ENCODE measurements at places on chromosomes 1 and 21.

GRCh38 chr1:171485375-171486047 is at the start of gene PRRC2C:
Gene PRRC2C (plus strand): TSS chr1:171485530. CDS start chr1:171512089, 26,559 bp downstream.
- peak; percentile 88 for DNase-seq

DNA sequence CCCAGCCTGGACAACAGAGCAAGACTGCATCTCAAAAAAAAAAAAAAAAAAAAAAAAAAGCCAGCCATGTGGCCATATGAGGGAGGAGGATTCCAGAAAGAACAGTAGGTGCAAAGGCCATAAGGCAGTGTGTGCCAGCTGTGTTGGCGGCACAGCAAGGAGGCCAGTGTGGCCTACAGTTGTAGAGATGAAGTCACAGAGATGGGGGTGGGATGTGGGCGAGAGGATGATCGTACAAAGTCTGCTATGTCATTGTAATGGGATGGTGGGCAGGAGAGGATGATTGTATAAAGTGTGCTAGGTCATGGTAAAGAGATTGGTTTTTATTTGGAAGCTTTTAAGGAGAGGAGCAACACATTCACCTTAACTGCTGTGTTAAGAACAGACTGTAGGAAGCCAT is 9.8 kb upstream of the CR1 start:
- DNase-seq: no peak

- no peak for DNase-seq
Measured at GRCh38 chr1:214824763-214825162, 221.8 kb downstream of the CENPF start.

DNA sequence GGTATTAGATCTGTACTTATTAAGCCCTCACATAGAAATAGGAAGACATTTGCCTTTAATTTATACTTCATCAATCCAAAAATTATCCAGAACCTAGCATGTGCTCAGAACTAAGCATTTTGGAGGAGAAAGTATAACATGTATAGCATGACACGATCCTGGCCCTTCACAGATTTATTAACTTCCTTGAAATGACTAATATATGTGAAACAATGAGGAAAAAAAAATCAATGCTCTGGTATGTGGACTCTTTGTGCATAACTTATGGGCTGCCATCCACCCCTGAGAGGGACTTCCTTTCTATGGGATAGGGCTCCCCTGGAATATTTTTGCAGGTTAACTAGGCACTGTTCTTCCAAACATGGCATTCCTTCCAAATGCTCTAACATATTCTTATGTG is 36.6 kb downstream of the CCDC185 start:
- no peak for DNase-seq

DNA sequence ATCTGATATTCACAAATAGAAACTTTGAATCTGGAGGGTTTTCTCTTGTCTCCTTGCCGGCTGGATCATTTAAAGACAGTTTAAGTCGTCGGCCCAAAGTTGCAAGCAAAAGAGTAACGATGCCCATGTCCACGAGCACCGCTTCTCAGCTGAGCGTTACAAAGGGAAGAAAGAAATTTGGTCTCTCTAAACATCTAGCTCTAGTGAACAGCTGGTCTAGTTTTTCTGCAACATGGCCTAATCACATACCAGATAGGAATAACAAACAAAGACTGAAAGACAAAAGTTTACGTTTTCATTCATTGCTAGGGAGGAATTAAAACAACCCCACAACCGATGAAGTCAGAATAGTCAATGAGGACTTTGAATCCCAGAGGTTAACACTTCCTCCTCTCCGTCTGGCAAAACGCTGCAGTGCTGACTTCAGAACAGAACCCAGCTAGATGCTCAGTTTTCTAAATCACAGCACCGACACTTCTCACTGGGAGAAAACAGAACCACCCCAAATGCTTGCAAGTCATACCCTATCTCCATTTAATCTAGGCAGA is 69.4 kb downstream of the NTPCR start:
- DNase-seq: no peak

- no peak for DNase-seq
Measured at GRCh38 chr1:209106237-209106741, 477.2 kb upstream of the CAMK1G start.

GRCh38 chr1:73839922-73840321 is 358.1 kb downstream of the LRRIQ3 start:
- DNase-seq: no peak

- no peak for DNase-seq
Measured at GRCh38 chr1:29546496-29546895, 310.2 kb downstream of the PTPRU start.

DNA sequence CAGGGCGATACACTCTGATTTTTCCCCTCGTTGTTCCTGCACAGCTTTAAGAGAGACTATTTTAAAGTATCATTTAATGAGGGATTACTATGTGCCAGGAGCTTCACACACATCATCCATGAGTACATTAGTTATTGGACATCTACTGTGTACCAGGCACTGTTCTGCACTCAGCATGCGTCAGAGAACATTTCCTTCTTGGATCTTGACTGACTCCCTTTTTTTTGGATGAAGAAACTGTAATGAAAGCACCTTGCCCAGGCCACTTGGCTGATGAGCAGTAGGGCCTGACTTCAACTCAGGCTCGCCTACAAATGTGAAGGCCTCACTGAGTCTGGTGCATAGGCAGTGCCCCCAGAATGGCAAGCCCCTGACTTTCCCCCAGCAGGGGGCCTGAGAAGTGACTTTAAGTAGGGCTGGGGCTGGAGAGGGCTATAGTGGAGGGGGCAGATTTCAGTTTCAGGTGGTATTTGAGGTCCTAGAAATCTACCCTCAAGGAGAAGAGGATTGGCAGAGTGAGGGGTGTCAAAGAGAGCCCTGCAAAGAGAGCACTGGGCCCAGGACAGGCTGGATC is 50.0 kb downstream of the PTPRU start:
- DNase-seq: no peak

GRCh38 chr1:227846265-227846858 is 30.9 kb downstream of the PRSS38 start:
- DNase-seq: no peak

GRCh38 chr1:206946261-206946660 is at the start of gene PIGR:
Gene PIGR (minus strand): TSS chr1:206946466. CDS start chr1:206940531, 5,935 bp downstream.
- no peak for DNase-seq

GRCh38 chr1:41369531-41369930 is 8.3 kb downstream of the FOXO6 start:
- no peak for DNase-seq

DNA sequence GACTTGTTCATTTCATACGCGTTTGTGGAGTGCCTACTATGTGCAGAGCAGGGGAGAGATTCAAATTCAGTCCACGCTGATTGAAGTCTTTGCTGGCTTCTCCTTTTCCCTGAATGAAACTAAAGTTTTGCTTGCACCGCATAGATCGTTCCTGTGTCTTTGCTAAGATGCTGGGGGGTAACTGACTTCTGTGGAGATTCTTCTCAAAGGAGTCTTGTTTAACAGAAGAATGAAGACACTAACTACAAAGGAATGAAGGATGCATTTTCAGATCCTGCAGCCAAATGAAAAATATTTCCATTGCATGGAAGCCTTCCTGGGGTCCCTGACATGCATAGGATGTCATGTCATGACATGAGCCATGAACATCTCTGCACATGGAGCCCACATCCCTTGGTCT is 26.9 kb upstream of the H6PD start:
- no peak for DNase-seq

GRCh38 chr1:245155272-245156040 is 671 bp downstream of the KIF26B start:
- no peak for DNase-seq

DNA sequence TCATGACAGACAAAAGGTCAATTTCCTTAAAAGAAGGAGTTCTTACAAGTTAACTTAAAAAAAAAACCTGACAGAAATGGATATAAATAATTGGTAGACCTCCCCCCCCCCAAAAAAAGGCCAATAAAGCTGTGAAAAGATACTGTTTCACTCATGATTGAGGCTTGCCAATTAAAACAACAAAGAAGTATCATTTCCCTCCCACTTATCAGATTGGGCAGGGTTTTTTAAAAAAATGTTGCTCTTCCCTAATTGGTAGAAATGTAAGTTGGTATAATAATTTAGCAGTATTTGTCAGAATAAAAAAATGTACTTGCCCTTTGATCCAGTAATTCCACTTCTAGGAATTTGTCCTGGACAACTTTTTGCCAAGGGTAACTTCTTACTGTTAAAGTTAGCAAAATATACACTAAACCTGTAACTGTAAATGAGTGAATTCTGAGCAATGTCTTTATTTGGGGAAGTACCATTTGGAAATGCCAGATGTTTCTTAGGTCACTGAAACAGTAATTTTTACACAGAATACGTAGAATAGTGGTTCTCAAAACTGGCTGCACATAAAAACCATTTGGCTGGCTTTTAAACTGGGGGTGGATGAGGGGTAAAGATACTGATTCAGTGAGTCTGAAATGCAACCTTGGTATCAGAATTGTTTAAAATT is 17.5 kb downstream of the RNF2 start:
- DNase-seq: no peak

- DNase-seq: no peak
Measured at GRCh38 chr1:229264487-229264886, 6.4 kb upstream of the RAB4A start.

DNA sequence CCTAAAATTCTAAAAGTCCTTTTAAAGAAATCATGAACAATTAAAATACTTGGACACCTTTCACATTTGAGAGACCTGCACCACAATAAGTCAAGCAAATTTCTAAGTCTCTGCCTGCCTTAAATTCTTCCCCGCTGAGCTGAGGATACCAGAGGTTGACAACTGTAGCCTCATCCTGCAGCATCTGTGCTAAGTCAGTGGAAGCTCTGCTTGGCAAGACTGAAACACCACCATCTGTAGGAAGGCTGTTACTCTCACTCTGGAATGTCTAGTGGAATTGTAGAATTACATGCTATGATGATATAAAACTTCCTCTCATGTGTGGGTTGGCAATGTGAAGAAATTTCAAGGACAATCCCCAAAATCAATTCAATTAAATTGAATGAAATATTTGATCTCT is 1756.5 kb downstream of the NCAM2 start:
- DNase-seq: no peak

DNA sequence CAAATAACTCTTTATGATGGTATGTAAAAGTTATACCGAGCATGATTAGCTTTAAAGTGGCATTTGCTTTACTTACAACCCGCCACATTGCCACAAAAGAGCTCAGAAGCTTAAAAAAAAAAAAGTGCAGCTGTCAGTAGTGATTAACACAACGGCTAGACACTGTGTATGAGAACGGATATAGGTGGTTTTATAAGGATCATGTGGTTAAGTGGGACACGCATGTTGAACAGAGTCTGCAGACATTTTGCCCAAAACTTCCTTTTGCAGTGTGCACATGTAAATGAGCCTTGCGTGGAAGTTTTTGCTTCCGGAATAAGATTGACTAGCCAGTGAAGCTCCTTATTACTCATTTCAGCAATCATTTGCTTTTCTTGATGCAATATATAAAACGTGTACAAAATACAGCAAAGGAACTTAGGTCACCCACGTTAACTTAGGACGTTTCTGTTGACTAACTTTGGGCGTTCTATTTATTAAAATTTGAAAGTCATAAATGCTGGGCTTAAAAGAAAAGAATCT is 58.7 kb upstream of the RGS1 start:
- DNase-seq: peak; percentile 48

- DNase-seq: no peak
Measured at GRCh38 chr1:240098534-240098933, 6.9 kb downstream of the FMN2 start.

- DNase-seq: no peak
Measured at GRCh38 chr1:208834381-208835096, 590.4 kb upstream of the PLXNA2 start.

DNA sequence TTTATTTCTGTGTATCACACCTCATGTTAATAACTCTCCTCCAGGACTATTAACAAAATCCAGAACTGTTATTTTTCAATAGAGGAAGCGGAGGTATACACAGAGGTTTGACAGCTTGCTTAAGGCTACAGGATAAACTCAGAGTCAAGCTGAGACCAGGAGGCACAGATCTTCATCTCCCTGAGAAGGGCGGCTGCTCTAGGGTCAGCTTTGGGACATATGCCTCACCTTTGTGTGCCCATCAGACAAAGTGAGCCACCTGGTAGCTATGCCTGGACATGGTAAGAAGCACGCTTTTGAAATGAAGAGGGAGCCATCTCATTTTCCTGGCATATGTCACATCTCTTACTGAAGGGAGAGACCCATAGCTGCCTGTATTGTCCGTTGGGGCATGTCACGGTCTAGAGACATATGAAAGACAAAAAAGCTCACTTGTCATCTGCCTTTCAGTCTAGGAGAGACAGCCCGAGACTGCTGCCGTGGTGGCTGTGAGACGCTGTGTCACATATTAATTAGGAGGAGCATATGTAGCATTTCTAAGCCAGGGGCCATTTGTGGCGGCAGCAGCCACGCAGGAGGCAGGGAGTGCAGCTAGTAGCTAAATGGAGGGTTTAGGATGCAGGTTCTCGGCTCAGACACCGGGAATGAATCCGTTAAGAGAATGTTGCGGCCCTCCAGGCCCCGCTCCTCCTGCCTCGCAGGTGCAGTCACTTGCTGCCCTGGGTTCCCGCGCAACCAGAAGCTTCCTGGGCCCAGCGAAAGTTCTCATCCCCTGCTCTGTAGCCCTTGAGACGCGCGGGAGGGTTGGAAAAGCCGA is 161.3 kb upstream of the C1orf21 start:
- DNase-seq: no peak

GRCh38 chr1:119316870-119317416 is 51.6 kb upstream of the HAO2 start:
- DNase-seq: no peak

- no peak for DNase-seq
Measured at GRCh38 chr1:18901952-18902522, 318 bp downstream of the ALDH4A1 start.

GRCh38 chr1:208990456-208990855 is 593.1 kb upstream of the CAMK1G start:
- no peak for DNase-seq

DNA sequence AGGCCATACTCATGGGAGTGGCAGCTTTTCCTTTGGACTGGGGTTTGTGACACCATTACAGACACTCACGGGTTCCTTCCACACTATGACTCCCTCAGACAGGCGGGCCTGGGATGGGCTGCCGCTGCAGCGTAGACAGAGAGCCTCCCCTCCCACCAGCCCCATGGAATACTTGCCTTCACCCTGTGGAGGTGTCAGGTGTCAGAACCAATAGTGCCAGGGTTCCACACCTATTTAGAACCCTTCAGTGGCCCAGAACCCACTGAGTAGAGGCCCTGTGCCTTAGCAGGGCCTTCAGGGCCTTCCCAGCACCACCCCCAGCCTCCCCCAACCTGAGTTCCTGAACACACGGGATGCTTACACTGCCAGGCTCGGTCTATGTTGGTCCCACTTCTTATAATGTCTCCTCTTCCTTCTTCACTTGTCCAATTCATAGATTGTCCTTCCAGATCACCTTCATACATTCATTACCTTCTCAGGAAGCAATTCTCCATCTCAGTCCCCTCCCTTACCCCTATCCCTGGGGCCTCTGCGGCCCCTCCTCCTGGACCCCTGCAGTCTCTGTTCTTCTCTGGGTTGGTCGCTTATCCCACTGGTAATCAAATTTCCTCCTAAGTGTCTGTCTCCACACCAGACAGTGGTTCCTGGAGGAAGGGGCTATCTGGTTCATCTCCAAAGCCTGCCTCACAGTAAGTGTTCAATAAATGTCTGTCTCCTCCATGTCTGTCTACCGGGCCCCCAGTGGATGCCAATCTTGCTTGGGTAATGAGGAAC is 1.4 kb upstream of the RHBG start:
- no peak for DNase-seq

GRCh38 chr1:239204401-239204800 is 182.0 kb upstream of the CHRM3 start:
- no peak for DNase-seq

All from T-helper 17 cell (primary cell).